ENCODE measurements at places on chromosomes 13 and 19.
A peak's percentile ranks its signal among the peaks of the same experiment; 100 is the strongest.

DNA sequence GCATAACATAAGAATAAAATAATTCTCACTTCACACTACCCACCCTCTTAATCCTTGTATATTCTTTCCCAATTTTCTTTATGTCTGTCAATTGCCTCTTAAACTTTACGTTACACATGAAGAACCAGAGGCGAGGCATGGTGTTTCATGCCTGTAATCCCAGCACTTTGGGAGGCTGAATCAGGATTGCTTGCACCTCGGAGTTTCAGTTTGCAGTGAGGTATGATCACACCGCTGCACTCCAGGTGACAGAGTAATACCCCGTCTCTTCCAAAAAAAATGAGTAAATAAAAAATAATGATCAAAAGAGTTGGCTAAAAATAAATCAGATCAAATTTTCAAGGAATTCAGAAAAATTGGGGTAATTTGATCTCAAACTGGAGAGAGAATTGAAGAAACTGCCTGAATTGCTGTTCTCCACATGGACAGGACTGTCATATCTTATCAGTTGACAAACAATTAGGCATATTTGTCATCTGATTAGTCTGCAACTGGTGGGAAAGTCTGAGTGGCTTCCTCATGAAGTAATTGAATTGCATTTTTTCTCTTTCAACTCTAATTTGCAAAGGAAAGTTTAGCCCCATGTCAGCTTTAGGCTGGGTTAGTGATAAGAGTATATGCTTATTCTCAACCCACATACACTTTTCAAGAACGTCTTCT is 302.9 kb downstream of the ITGBL1 start:
- DNase-seq, result no peak

GRCh38 chr19:21910318-21910717 is 74.3 kb upstream of the ZNF43 start:
- DNase-seq, result no peak

- DNase-seq, result no peak
These were observed 197.1 kb upstream of the GPC6 start for GRCh38 chr13:93029536-93029935.

GRCh38 chr19:1568320-1569019 is at the start of gene MEX3D:
TSS of gene MEX3D (minus strand) at chr19:1568325. CDS start at chr19:1568058, 267 bp downstream.
- DNase-seq, result peak; percentile 49

- no peak for DNase-seq
These were observed 7.3 kb upstream of the MEDAG start for GRCh38 chr13:30898678-30899241.

GRCh38 chr19:33294058-33294798 is 8.1 kb downstream of the CEBPA start:
- no peak for DNase-seq

DNA sequence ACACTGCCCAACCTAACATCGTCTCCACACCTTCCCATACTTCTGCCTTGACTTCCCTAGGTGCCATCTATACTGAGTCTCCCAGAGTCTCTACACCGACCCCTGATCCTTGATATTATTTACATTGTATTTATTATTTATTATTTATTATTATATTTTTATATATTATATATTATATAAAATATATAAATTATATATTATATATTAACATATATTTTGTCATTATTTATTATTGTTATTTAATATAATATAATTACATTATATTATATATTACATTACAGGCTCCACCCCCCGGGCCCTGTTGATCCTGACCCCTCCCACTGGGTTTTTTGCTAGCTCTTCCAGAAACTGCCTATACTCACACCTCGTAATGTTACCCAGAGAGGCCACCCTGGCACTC is 18.4 kb upstream of the TOMM40 start:
- DNase-seq, result no peak

DNA sequence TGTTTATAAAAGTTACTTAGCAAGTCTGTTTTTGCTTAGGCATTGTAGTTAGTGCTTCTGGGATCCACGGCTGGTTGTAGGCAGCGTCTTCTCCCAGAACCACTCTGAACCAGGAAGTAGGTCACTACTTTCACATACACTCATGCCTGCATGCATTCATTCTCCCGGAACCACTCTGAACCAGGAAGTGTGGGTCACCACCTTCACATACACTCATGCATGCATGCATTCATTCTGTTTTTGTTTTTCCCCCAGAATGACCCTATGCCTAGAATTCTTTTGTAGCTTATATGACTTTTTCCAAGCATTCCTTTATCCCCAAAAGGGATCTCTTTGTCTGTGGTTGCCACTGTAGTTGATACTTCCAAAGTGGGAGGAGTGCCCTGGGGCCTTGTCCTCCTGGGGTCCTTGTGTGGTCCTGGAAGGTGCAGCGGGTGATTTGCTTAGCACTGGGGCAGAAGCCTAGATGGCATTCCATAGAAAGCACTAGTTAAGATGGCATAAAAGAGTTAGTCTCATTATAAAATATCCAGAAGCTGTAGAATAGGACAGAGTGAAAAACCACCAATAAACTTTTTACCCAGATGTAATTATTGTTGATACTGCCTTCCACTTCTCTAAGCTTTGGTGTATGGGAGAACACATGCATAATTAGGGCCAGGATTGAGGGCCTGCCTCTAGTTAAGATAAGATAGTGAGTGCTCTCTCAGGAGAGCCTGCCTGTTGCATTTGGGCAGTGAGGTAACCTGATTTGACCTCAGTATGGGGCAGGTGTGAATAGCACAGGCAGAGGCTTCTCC is 68.6 kb upstream of the TEX29 start:
- no peak for DNase-seq

GRCh38 chr19:54430306-54431254 is 15.3 kb downstream of the TTYH1 start:
- peak; percentile 20 for DNase-seq

DNA sequence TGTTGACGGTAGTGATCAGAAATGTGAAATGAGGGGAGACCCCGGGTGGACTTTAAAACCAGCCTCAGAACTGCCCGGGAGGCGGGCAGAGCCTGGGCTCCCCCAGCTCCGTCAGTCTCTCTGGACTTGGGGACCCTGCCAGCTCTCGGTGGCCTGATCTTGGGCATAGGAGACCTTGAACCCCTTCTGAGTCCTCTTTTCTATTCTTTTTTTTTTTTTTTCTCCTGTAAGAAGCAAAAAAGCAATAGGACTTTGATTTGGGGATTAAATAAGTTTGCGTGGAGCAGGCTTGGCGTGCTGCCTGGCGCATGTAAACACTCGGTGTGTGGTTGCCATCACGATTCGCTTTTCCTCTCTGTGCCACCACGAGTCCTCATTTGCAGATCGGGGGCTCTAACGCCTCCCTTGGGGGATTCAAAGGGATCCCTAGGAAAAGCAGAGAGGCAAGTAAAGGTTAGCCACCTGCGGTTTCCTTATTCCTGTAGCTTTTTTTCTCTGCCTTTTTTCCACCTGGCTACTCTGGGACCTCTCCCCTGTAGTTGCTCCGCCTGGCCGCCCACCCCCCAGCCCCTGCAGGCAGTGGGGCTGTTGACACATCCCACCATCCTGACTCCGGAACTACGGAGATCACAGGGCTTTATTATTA is 1.3 kb downstream of the SAFB start:
- DNase-seq, result no peak

DNA sequence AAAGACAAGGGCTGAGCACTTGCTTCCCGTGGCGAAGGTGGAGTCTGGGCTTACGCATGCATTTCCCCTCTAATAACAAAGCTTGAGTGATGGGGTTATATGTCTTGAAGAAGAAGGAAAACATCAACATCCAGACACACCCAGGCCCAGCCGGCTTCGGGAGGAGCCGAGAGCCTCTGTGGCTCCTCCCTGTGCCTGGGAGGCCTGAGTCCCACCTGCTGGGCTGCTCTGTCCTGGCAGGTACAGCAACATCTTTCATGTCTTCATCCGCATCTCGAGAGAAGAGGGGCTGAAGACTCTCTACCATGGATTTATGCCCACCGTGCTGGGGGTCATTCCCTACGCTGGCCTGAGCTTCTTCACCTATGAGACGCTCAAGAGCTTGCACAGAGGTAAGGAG is 30.6 kb downstream of the TMEM161A start:
- DNase-seq, result no peak

DNA sequence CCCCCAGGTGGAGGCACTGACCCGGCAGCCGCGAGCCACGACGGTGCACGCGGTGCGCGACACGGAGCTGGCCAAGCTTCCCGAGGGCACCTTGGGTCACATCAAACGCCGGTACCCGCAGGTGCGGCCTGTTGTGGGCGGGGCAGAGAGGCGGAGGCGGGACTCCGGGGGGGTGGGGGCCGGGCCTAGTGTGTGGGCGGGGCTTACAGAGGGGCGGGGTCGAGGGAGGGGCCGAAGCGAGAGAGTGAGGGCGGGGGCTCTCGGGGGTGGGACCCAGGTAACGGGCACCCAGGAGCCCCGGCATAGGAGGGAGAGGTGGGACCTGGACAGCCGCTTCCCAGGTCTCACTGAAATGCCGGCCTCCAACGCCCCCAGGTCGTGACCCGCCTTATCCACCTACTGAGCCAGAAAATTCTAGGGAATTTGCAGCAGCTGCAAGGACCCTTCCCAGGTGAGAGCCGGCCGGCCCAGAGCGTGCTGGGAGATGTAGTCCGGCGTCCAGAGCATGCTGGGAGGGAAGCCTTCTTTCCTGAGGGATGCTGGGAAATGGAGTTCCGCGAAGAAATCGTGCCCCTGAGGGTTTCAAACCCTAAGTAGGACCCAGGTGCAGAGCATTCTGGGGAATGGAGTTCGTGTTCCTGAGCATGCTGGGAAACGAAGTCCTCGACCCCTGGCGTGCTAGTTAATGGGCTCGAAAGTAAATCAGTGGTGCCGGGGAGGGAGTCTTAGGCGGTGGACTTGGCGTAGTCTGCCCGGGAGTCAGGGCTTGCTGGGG is 15.7 kb downstream of the PNPLA6 start:
- DNase-seq, result no peak

- no peak for DNase-seq
These were observed 1094.3 kb downstream of the EFNB2 start for GRCh38 chr13:105441051-105441750.

- DNase-seq, result no peak
These were observed 646 bp downstream of the ABHD8 start for GRCh38 chr19:17302391-17303166.

- peak; percentile 37 for DNase-seq
These were observed at the start of gene LPAR6 for GRCh38 chr13:48412881-48413351. TSS of gene LPAR6 (minus strand) at chr13:48413113. CDS start at chr13:48412423, 690 bp downstream.

DNA sequence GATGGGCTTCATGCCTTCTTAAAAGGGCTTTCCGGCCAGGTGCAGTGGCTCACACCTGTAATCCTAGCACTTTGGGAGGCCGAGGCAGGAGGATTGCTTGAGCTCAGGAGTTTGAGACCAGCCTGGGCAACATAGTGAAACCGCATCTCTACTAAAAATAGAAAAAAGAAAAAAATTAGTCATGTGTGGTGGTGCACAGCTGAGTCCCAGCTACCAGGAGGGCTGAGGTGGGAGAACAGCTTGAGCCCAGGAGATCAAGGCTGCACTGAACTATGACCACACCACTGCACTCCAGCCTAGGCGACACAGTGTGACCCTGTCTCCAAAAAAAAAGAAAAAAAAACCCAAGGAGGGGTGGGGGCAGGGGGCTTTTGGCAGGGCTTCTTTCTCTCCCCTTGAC is 7.2 kb downstream of the CARS2 start:
- no peak for DNase-seq

DNA sequence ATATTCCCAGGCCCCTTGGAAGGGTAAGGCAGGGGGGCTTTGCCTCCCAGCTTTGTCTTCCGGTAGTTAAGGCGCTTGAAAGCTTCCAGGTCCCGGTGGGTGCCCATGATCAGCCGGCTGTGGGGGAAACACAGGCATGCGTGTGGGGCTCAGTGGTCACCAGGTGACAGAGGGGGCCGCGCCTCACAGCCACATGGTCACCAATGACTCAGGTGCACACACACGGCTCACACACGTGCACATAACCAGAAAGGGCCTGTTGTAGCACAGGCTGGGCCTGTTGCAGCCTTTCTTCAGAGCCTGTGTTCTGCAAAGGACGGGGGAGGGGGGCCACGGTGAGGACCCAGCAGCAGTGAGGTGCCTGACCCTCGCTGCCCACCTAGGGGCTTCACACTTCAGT is 5.9 kb downstream of the NANOS3 start:
- no peak for DNase-seq

DNA sequence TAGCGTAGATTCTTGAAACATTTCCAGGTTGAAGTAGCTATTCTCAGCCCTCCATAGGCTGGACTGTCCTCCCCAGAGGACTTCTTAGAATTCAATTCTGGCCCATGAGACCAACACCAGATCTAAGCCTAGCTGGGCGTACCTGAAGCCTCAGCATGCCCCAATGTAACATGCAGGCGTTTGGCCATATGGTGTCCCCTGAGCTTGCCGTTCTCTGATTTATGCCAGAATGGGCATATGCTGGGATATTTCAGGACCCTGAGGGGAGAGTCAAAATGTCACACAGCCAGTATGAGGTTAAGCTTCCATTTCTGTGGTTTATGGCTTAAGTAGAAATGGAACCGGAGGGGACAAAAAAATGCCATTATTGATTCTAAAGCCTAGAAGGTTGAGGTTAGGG is 317.7 kb upstream of the OBI1 start:
- no peak for DNase-seq

GRCh38 chr19:5352229-5352763 is 11.7 kb upstream of the PTPRS start:
- DNase-seq, result no peak

GRCh38 chr19:2567580-2567979 is 91.7 kb downstream of the GADD45B start:
- DNase-seq, result no peak

DNA sequence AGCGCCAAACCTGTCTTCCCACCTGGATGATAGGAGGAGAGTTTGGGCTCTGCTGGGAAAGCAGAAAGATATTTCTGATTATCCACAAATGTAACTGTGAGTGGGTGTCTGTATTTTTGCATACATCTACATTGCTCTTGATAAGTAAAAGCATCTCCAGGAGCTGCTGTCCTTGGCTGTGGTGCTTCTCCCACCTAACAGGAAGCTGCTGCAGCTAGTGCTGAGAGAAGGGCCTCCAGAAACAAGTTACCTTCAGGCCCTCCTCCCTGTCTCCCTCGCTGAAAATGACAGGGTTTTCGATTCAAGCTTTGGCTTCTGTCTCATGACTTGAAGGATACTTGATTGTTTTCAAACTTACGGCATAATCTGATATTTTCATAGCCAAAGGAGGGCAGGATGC is 90.1 kb downstream of the FOXO1 start:
- no peak for DNase-seq

DNA sequence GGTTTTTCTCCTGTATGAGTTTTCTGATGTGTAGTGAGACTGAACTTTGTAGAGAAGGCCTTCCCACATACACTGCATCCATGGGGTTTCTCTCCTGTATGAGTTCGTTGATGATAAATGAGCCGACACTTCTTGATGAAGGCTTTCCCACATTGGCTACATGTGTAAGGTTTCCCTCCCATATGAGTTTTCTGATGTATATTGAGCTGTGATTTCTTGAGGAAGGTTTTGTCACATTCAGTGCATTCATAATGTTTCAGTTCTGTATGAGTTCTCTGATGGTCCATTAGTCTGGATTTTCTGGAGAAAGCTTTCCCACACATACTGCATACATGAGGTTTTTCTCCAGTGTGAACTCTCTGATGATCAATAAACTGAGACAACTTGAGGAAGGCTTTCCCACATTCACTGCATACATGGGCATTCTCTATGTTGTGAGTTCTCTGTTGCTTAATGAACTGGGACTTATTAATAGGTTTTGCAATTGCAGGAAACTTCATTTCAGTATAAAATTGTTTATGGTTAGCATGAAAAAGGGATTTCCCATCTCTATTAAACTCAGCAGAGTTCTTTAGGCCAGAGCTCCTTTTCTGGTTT is 7.5 kb upstream of the ZNF350 start:
- DNase-seq, result no peak

- no peak for DNase-seq
These were observed 12.8 kb upstream of the CEACAM3 start for GRCh38 chr19:41783612-41784011.

All from Jurkat, Clone E6-1 (cell line).